ENCODE measurements at places on chromosomes 2 and 18.

GRCh38 chr2:109231996-109232705 is 103.1 kb downstream of the SH3RF3 start:
- DNase-seq: no peak

DNA sequence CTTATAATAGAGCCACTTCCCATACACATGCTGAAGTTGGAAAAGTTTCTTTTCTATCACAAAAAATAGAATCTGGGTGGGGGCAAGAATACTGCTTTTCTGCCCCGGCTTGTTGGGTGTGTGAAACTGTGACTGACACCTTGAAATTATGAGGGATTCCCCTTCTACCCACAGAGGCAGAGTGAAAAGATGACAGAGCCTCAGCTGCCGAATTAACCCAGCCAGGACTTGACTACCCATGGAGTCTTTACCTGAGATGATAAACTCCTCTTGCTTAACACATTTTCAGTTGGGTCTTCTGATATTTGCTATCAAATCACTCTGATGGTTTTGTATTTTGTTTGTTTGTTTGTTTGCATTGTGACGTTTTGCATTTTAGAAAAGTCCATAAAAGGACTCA is 66.0 kb upstream of the PMAIP1 start:
- no peak for DNase-seq

GRCh38 chr2:46888421-46888952 is 27.1 kb downstream of the MCFD2 start:
- DNase-seq: no peak

GRCh38 chr2:233112329-233112728 is 52.2 kb downstream of the INPP5D start:
- no peak for DNase-seq

GRCh38 chr2:26970244-26970927 is at the start of gene MAPRE3:
Gene MAPRE3, plus strand, starts transcription at chr2:26970637. Its CDS starts 51,582 bp downstream, at chr2:27022219.
- peak; percentile 92 for DNase-seq

DNA sequence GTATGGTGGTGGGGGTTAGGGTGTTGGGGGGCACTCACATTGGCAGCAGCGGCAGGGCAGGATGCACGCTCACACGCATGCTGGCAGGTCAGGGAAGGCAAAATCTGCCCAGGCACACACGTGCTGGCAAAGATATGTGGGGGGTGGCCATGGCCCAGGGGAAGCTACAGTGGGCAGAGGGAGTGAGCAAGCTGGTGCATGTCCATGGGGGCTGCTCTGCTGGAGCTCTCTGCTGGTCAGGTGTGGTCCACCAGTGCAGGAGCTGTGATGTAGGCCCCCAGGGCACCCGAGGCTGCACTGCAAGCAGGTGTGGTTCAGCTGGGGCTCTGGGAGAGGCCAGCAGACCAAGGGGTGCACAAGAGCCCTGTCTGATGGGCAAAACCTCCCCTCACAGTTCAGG is 491.5 kb upstream of the TNP1 start:
- DNase-seq: no peak

DNA sequence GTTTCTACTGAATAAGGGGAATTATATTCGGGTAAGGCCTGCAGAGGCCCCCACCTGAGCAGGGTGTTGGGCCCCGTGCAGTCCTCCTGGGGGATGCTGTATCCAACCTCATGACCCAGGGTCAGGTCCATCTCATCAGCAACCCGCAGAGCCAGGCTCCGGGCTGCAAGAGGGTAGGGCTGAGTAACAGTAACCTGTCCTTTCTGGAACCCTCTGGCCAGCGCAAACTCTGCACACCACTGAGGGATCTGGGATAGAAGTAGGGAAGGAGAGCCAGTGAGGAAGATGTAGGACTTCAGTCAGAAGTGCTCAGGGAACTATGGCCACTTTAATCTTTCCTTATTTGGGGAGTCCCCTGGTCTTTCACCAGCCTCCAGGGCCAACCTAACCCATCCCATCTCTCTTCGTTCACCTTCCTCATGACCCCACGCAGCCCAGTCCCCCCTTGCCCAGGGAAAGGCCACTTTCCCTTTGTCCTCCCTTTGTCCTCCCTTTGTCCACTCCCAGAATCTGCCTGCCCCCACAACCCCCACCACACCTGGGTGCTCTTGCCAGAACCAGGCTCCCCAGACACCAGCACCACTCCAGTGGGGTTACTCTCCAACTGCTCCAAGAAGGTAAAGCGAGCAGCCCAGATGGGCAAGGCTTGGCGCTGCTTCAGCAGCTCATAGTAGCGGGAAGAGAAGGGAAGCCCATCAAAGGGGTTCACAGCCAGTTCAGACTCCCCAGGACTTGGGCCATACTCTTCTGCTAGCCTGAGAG is 895 bp downstream of the DQX1 start:
- no peak for DNase-seq

DNA sequence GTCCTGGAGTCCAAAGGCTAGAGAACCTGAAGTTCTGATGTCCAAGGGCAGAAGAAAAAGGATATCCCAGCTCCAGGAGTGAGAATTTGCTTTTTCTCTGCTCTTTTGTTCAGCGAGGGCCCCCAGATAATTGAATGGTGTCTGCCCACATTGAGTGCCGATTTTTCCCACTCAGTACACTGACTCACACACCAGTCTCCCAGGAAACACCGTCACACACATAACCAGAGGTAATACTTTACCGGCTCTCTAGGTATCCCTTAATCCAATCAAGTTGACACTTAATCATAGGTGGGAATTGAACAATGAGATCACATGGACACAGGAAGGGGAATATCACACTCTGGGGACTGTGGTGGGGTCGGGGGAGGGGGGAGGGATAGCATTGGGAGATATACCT is 161.5 kb downstream of the WDR7 start:
- no peak for DNase-seq
